Ovary (tissue), 10 donors: ENCODE measurements at places on chromosomes 3 and 15. TPM values are rescaled to one million over a fixed set of nuclear protein-coding genes. Genes with fewer than 3 reads are reported as not detected.

DNA sequence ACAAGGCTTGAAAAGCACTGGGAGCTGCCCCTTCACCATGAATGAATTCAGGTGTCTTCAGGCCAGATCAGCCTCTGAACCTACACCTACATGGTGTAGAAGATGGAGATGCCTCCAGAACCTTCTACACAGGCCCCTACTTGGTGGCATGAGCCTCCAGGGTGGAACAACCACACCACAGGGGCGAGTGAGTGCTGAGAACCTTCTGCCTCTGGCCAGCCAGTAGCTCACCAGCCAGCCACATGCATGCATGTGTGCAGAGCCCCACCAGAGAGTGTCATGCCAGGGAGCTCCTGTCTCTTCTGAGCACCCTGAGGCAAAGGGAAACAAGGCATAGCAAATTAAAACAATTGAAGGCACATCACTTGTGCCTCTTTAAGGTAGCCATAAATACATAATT is 161.8 kb upstream of the TOPAZ1 start:
- no peak for DNase-seq

- DNase-seq = no peak
These were observed 174.6 kb downstream of the AKAP13 start for GRCh38 chr15:85554852-85555521.

DNA sequence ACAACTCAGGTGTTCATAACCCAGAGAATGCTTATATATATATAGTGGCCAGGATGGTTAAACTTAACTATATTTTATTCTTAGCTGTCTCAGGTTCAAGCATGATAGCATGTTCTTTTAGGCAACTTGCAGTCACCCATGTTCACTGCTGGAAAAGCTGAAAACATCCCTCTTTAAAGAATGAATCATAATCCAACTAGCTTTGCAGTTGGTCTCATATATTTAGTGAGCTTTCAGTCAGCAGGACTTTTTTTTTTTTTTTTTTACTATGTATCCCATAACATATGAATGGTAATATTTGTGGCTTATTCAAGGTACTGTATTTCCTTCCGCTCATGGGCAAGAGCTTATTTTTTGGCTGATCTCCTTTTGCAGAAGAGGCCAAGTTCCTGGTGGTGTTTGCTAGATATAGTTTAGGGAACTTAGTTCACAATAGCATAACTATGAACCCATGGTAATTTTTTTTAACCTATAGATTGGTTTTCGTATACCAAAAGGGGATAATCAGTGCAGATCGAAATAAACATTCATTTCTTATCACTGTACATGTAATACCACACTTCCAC is 77.6 kb downstream of the CMSS1 start:
- DNase-seq = no peak

ARRDC4 gene
- 25.8 TPM for total RNA-seq

- no peak for DNase-seq
These were observed at the start of gene GABRA5 for GRCh38 chr15:26866298-26867199. TSS of gene GABRA5 (plus strand) at chr15:26867062. CDS start at chr15:26869249, 2,187 bp downstream.

GRCh38 chr3:16761571-16761970 is 123.2 kb upstream of the PLCL2 start:
- DNase-seq = no peak

DNA sequence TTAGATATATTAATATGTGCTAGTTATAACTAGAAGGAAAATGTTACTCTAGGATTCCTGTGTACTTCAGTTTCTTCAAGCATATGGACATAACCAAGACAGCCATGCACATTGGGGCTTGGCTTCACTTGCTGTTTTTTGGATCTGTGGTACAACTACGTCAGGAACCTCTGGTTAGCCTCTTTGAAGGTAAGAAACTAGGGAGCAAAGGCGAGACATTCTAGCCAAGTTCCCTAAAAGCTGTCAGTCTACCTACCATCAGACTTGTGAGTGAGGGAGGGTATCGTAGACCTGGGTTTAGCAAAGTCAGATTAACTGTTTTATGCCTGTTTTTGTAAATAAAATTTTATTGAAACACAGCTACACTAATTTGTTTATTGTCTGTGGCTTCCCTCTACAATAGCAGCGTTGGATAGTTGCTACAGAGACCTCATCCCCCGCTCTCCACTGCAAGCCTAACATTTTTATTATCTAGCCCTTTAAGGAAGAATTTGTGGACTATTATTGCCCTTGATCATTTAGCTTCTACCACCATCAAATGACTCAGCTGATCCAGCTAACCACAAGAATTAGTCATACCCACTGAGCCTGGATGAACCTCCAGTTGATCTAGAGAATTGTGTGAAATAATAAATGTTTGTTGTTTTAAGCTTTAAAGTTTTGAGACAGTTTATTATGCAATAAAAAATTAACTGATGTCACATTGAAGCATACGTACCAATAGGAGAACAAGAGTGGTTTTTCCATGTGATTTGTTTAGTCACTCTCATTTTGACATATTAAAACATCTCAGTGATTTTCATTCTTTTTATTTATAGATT is 58.1 kb downstream of the RSRC1 start:
- no peak for DNase-seq

- no peak for DNase-seq
These were observed 172.3 kb downstream of the MYRIP start for GRCh38 chr3:39981547-39982184.

GRCh38 chr3:182261041-182261440 is 532.3 kb upstream of the ATP11B start:
- no peak for DNase-seq

- peak; percentile 90 for DNase-seq
These were observed 16.6 kb upstream of the LRRK1 start for GRCh38 chr15:100902436-100903167.
